ENCODE measurements at places on chromosomes 11 and 22.

GRCh38 chr11:118200901-118201680 lies 23.7 kb downstream of the JAML start:
- DNase-seq, result peak; percentile 42

DNA sequence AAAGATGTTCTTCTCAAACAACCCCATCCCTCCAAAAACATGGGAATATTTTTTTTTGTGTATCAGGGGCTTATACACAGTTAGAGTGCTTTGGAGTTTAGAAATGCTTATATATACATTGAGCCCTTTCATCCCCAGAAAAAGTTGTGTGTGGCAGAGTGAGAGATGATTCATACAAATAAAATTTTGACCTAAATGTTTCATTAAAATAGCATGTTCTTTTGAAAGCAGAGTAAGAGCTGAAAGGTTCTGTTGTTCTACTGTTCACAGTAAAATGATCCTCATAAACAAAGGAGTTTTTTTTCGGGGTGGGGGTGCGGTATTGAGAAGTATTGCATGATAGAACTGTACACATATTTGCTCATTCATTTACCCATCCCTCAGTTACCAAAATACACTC lies 512.4 kb downstream of the DLG2 start:
- no peak for DNase-seq

DNA sequence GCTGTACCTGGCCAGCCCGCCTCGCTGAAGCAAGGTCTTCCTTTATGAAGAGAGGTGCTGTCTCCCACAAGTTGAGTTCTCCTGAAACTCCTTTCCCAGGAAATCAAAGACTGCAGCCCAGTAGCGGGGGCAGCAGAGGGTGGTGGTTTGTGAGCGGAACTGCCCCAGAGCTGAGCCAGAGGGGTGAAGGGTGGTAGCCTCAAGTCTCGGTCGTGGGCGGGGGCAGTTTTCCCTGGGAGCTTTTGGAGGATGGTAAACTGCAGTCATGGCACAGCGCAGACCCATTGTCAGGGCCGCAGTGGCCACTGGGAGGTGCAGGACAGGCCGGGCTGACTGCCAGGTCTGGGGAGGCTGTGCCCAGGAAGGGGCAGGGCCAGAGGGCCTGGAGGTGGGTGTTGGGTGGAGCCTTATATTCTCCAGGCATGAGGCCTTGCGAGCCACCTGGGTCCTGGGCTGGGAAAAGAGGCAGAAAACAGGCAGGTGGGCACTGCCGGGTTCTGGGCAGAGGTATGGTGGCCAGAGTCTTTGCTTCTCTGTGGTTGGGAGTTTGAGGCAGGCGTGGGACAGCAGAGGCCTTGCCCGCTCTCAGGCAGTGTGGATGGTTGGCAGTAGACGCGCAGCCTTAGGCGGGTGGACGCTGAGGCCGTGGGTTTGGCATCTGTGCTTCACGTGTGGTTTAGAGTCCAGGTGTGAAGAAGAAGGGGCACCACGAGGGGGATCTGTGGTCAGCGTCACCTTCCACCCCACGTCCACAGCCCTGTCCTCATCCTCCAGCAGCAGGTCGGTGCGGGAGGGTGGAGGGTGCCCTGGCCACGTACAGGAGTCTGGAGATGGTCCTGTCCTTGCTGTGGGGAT lies 1176.4 kb downstream of the BRD1 start:
- DNase-seq, result no peak

DNA sequence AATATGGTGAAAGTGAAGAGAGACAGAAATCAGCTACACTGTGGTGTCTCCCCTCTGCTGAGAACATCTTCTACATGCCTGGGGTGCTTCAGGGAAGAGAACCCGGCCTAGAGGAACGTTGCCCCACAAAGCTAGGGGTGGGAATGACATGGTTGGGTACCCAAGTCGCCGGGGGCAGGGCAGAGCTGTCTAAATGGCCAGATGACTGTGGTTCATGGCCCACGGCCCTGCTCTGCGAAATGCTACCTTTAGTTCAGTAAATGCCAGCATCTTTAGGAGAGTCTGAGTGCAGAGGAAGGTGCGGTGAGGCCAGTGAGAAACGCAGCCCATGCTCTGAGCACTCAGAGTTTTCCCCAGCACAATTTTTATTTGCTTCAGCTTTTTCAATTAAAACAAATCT lies 12.8 kb downstream of the BRD1 start:
- DNase-seq, result no peak

GRCh38 chr11:114109206-114110090 lies 49.9 kb downstream of the ZBTB16 start:
- DNase-seq, result no peak

GRCh38 chr11:33040033-33040861 lies 875 bp downstream of the TCP11L1 start:
- no peak for DNase-seq

- no peak for DNase-seq
These were observed 41.5 kb upstream of the NNMT start for GRCh38 chr11:114254571-114255146.

GRCh38 chr11:69450064-69450856 lies 31.2 kb upstream of the LINC01488 start:
- DNase-seq, result no peak

- no peak for DNase-seq
These were observed 25.9 kb downstream of the IGLL1 start for GRCh38 chr22:23553924-23554870.

DNA sequence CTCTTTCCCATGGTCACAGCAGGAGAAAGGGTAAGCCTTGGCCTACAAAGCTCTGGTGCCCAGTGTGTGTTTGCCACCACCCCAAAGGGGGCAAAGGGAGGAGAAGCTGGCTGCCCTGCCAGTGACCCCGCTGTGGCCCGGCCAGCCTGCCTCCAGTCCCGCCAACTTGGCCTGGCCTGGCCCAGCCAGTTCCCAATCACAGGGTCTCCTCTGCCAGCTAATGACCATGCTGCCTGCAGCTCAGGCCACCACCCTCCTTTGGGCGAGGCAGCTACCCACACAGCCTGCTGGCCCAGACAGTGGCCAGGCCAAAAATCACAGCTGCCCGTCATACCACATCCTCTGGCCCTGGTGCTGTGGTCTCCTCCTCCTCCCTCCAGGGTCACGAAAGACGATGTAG lies 5.1 kb downstream of the GDPD5 start:
- DNase-seq, result no peak

- DNase-seq, result no peak
These were observed 1.4 kb downstream of the OR52N2 start for GRCh38 chr11:5809905-5810795.

DNA sequence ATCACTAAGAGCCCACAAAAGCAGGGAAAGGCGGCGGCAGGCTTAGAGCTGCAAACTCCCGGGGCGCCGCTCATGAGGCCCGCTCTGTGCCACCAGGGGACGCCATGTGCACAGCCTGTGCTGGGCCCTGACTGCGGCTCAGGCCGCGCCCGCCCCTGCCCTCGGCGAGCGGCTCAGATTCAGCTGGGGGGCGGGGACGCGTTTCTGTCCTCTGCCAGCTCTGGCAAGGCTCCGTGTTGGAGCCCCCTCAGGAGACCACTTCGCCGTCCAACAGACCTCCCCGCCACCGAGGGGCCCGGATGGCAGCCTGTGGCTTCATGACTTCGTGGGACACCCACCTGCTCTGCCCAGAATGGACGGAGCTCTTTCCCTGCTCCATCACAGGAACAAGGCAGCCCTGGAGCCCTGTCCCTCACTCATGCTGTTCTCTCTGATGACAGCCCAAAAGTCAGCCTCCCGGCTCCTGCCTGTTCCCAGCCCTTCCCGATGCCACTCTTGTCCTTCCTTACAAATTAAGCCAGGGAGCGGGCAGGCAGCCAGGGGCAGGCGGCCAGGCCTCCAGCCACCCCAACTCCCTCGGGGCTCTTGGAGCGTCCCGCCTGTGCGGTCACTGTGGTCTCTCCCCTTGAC lies 69.1 kb downstream of the NAT10 start:
- DNase-seq, result peak; percentile 71

DNA sequence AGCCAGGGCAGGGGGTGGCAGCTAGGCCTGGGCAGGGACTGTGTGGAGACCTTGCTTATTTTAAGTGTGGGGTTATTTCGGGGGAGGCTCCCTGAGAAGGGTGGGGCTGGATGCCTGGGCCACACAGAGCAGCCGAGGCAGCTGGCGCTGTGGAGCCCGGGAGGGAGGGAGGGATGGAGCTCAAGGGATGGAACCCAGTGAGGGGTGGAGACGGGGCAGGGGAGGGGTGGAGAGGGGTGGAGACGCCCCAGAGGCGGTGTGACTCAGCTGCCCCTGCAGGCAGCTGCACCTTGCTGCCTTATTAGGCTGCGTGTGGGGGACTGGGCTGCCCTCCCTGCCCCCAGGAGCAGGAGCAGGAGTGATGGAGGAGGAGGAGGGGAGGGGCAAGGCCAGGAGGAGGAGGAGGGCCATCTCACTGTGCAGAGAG lies 9.8 kb upstream of the TSSC4 start:
- DNase-seq, result no peak

DNA sequence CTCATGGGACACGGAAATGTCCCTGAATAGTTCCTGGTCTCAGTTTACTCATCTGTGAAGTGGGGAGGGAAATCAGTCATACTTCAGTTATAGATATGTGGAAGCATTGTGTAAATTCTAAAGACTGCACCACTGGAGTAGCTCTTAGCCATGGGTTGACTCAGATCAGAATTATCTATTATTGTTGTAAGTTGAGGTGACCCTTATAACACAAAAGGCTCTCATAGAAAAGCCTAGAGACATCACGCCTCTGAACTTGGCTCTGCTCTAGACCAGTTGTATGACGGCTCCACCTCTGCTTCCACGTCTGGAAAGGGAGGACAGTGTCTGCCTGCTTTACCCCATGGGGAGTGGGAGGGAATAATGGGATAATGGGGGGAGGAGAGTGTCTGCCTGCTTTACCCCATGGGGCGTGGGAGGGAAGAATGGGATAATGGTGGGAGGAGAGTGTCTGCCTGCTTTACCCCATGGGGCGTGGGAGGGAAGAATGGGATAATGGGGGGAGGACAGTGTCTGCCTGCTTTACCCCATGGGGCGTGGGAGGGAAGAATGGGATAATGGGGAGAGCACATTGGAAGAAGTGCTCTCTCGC lies 98.2 kb downstream of the AMOTL1 start:
- no peak for DNase-seq

- no peak for DNase-seq
These were observed 21.0 kb downstream of the ASCL2 start for GRCh38 chr11:2249189-2249916.

DNA sequence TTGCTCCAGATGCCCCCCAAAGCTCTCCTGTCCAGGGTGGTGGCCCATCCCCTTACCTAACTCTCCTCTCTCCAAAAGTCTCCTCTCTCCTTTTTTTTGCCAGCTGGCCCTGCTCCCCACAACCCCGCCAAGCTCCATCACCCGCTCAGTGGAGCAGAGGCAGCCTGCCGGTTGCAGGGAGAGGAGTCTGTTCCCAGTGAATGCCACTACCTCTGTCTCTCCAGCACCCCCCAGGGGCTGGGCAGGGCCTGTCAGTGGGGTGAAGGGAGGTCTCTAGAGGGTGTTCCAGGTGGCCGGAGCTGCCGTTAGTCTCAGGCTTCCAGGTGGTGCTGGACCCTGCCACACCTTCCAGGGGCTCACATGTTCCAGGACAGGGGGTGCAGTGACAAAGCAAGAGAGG lies 387.0 kb downstream of the CTTN start:
- no peak for DNase-seq

DNA sequence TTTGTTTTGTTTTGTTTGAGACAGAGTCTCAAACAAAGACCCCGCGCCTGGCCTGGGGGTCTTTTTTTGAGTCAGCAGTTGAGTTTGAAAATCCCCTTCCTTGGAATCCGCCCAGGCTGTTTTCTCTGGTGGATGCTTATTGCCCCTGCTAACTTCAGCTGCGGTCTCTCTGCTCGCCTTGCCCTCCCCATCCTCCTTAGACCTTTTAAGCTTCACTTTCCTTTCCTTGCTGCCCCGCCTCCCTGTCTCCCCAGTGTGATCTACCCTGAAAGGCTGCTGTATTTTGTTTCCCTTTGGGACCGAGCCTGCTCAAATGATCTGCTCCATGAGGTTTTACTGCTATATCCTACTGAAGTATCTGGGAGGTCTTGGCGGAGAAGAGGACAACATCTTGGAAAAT lies 2.5 kb downstream of the USP18 start:
- no peak for DNase-seq

- no peak for DNase-seq
These were observed 292.3 kb downstream of the METTL15 start for GRCh38 chr11:28400331-28401100.

GRCh38 chr11:19508165-19508564 lies 204.5 kb upstream of the NAV2 start:
- no peak for DNase-seq

DNA sequence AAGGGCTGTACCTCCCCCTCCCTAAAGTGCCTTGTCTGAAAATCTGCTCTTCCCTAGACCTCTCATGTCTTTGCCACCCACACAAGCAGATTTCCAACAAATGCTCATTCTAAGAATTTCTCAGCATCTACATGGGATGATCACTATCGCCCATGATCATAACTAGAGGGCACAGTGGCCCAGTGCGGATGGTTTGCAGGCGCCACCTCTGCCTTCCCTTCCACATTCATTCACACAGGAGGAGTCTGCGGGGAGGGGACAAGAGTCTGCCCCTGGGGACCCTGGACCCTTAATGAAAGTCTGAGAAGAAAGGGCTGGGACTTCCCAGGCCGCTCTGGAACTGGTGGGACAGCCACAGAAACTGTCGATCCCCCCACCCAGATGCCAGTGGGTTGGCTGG lies 28.9 kb downstream of the KCTD17 start:
- no peak for DNase-seq

DNA sequence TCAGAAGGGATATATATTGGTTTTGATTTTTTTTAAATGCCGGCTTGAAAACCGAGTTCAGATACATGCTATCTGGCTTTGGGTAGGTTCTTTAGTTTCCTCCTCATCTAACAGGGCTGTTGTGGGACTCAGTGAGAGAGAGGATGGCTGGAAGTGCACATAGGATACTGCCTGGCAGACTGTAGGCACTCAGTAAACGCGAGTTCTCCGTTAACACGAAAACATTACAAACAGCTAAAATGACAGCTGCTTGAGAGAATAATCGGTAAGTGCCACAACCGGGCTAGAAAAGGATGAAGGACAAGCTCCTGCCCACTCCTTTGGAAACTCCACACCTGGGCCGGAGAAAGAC lies 369 bp downstream of the XRRA1 start:
- no peak for DNase-seq

GRCh38 chr11:104286129-104286528 lies 122.2 kb upstream of the PDGFD start:
- DNase-seq, result no peak

GRCh38 chr22:44402196-44403111 lies 89.7 kb upstream of the SHISAL1 start:
- no peak for DNase-seq

GRCh38 chr11:113048820-113049768 lies 87.9 kb downstream of the NCAM1 start:
- no peak for DNase-seq

DNA sequence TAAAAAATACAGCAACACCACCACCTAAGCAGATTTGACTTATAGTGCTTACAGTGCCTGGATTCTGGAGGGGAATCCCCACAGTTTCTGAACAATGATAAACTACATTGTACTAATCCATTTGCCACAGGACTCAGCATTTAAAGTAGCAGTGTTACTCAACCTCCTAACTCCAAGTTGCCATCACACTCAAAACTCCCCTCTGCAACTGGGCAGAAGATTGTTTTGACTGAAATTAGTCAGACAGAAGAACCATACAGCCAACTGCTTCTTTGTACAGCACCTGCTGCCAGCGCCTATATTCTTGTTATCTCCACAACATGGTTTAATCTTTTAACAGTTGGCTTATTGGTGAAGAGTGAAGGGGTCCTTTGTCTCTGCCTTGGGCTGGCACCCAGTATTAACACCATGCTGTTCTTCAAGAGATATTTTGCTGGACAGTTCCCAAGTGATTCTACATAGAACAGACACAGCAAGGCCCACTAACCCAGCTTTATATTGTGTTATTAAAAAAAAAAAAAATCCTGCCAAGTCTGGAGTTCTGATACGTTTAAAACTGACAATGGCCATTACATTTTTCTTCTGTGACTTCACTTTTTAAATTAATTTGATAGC lies 273.2 kb downstream of the DCDC1 start:
- DNase-seq, result no peak
